ENCODE measurements at places on chromosomes 2 and 18. TPM values are rescaled to one million over a fixed set of nuclear protein-coding genes. Genes with fewer than 3 reads are reported as not detected.

The HDLBP gene
- 461 TPM for total RNA-seq

The VSNL1 gene
- total RNA-seq, result not detected

The IKZF2 gene
- total RNA-seq, result 6.8 TPM

The IMMT gene
- 44.3 TPM for total RNA-seq

The COL6A3 gene
- total RNA-seq, result not detected

The RFX8 gene
- not detected for total RNA-seq

The ABCG8 gene
- total RNA-seq, result not detected

The DPP4 gene
- total RNA-seq, result 19.0 TPM

The DPY30 gene
- 61.4 TPM for total RNA-seq

The EGR4 gene
- 2.2 TPM for total RNA-seq

The SLC5A7 gene
- not detected for total RNA-seq

The ASPRV1 gene
- 1.1 TPM for total RNA-seq

The TPGS2 gene
- 88.2 TPM for total RNA-seq

The ZSWIM2 gene
- total RNA-seq, result not detected

The C18orf63 gene
- not detected for total RNA-seq

The IL1RL2 gene
- 2.4 TPM for total RNA-seq

The TUBA3D gene
- total RNA-seq, result not detected

The IMPA2 gene
- total RNA-seq, result 89.2 TPM

The GFPT1 gene
- 20.5 TPM for total RNA-seq

The APLF gene
- 0.05 TPM for total RNA-seq

The LAPTM4A gene
- total RNA-seq, result 26.8 TPM

The ATP9B gene
- total RNA-seq, result 24.9 TPM

The SERPINB3 gene
- not detected for total RNA-seq

The ASXL3 gene
- total RNA-seq, result not detected

The KIF5C gene
- not detected for total RNA-seq

The EVA1A gene
- total RNA-seq, result not detected

The ALK gene
- total RNA-seq, result not detected

The SULT1C2 gene
- total RNA-seq, result not detected

The TNFRSF11A gene
- total RNA-seq, result 7.4 TPM

The TMEM163 gene
- total RNA-seq, result not detected

The GLI2 gene
- 8.7 TPM for total RNA-seq

The DLX1 gene
- total RNA-seq, result 0.18 TPM

The HMSD gene
- not detected for total RNA-seq

The NHEJ1 gene
- 25.9 TPM for total RNA-seq

The HOXD12 gene
- not detected for total RNA-seq

The B4GALT6 gene
- total RNA-seq, result 0.68 TPM

The ATP8B1 gene
- total RNA-seq, result 25.8 TPM

The NDC80 gene
- 19.4 TPM for total RNA-seq

The CCBE1 gene
- not detected for total RNA-seq

The WIPF1 gene
- total RNA-seq, result not detected

The WNT10A gene
- 14.9 TPM for total RNA-seq

The RNF144A gene
- total RNA-seq, result 0.10 TPM

The KIAA2012 gene
- total RNA-seq, result 0.05 TPM

The CROCC2 gene
- total RNA-seq, result not detected

The TTC32 gene
- total RNA-seq, result 7.0 TPM

The ACMSD gene
- not detected for total RNA-seq

The DNER gene
- total RNA-seq, result not detected

The DSG4 gene
- total RNA-seq, result 0.38 TPM

The POTEI gene
- 0.08 TPM for total RNA-seq

The TWIST2 gene
- total RNA-seq, result not detected

The CIAO1 gene
- 197 TPM for total RNA-seq

The TMEM178A gene
- total RNA-seq, result not detected

The OXER1 gene
- total RNA-seq, result not detected

All from HT-29 (cell line).